ENCODE measurements at places on chromosomes 7 and 10.

- DNase-seq, result no peak
These were observed 140.7 kb downstream of the ADARB2 start for GRCh38 chr10:1596482-1597099.

DNA sequence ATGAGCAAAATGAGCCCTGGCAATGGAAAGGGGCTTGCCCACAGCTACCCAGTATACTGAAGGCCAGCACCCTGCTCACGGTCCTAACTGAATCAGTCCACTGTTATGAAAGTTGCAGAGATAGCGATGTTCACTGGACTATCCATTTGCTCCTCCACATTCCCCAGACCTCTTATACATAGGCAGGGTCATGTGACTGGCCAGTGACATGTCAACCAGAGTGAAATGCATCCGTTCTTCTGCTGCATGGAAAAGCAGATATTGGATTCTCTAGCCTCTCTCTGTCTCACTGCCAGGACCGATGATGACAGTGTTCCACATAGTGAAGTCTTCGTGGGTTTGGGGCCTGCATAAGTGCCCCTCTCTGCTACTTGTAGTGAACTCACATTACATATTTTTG is 503.4 kb downstream of the RPS24 start:
- no peak for DNase-seq

- DNase-seq, result no peak
These were observed 966 bp downstream of the FBH1 start for GRCh38 chr10:5891009-5891408.

GRCh38 chr7:51950813-51951212 is 634.2 kb upstream of the COBL start:
- no peak for DNase-seq

GRCh38 chr7:35752742-35753141 is 48.1 kb upstream of the SEPTIN7 start:
- no peak for DNase-seq

DNA sequence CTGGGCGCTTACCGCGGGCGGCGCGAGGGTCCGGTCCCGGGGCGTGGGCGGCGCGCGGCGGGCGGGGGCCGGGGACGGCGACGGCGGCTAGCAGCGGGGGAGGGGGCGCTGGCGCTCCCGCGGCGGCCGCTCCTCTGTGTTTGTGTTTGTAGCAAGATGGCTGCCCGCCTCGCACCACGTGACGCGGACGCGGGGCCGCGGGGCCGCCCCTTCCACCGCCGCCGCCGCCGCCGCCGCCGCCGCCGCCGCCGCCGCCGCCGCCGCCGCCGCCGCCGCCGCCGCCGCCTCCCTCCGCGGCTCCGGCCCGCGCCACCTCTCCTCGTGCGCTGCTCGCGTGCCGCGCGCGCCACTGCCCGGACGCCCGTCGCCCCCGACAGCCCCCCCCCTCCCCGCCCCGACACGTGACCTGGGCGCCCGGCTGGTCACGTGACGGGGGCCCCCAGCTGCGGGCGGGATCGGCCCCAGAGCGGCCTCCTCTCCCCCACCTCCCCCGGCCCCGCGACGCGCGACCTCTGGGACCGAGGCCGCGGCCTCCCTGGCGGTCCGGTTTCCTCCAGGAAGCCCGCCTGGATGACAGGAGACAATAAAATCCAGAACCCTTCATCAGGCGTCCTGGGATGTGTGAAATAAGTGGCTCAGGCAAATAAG is at the start of gene GIGYF1:
TSS of gene GIGYF1 (minus strand) at position 153 of the 648 bp plus-strand sequence. CDS start 6,012 bp downstream, outside the sequence.
- DNase-seq, result peak; percentile 72

- DNase-seq, result no peak
These were observed 14.7 kb downstream of the CYTH3 start for GRCh38 chr7:6257675-6258074.

DNA sequence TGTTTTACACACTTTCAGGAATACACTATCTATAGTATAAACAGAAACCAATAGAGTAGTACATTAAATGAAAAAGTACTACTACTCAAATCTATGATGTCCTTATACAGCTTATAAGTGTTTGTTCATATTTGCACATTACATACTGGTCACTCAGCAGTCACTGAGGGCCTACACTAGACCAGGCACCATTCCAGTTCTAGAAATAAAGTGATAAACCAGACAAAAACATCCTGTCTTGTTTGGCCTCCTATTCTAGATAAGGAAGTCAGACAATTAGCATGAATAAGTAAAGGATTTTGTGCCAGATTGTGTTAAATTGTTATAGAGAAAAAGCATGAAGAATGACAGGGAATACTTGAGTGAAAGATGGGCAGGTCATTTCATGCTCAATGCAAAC is 219.0 kb downstream of the CRPPA start:
- no peak for DNase-seq

- peak; percentile 23 for DNase-seq
These were observed 8.4 kb downstream of the ETV1 start for GRCh38 chr7:13981070-13981469.

- peak; percentile 43 for DNase-seq
These were observed 726 bp upstream of the HOXA9 start for GRCh38 chr7:27165996-27166530.

DNA sequence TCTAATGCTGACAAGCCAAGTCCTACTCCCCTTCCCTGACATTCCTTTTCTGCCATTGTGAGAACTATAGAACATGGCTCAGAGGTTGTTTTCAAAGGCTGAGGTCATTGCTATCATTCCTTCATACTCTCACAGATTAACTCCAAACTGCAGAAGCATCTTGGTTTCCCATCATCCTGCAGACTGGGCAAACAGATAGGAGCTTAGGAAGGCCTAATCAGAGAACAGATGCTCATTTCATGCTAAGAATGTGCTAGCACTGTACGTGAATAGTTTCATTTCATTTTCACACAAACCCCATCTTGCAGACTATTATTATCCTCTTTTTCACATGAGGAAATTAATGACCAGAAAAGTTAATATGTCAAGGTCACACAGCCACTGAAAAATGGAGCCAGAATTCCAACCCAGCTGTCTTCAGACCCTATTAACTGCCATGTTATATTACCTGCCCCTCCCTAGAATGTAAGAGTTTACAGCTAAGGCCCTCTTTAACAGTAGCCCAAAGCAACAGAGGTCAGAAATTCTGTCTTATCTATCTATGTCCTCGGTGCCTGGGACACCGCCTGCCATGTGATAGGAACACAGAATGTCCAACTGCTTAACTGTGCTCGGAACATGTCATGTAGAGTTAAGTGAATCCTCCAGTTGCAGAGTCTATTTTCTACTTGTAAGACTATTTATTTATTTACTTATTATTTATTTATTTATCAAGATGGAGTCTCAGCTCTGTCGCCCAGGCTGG is 2.9 kb upstream of the LCOR start:
- no peak for DNase-seq

GRCh38 chr7:132783824-132784223 is 207.6 kb upstream of the PLXNA4 start:
- DNase-seq, result no peak

GRCh38 chr10:123854498-123854897 is 37.1 kb downstream of the CPXM2 start:
- DNase-seq, result no peak

DNA sequence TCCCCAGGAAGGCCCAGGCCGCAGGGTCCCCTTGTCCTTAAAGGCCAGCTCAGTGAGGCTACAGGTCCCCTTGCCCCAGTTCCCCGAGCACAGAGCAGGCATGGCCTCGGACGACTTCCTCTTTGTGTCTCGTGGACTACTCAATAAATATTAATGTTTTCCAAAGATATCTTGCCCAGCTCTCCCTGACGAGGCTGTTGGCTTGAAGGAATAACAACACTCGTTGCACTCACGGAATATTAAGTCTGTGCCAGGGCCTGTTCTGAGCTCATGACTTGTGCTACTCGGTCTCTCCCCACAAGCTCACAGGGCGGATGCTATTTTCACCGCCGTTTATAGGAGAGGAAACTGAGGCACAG is 68.2 kb downstream of the CUX1 start:
- no peak for DNase-seq

DNA sequence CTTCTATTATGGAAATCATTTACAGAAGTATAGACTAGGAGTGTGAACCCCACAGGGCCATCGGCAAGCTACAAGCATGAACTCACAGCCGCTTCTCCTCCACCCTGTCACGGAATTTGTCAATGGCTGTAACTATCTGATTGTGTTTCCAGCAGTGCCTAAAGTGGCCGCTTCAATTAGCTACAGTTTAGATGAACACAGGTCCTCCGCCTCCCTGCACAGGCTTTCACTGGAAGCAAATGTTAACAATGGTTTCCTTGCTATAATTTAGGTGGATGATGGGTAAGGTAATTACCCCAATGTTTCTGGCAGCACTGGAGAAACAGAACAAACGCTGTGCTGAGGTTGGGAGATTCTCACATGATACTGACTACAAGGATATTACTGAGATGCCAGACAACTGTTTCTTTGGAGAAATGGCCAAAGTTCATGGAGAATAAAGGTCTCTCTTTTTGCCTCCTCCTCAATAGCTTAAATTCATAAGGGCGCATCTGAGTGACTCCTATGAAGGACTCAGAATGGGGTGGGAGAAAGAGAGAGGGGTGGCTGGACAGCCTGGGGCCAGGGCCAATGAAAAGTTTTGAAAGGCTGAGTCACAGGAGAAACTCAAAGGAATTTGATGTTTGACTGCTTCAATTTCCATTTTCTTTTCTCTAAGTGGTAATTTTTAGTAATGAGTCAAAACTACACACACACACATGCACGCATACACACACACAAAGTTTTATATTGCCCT is 78.9 kb downstream of the SVIL start:
- DNase-seq, result peak; percentile 52

DNA sequence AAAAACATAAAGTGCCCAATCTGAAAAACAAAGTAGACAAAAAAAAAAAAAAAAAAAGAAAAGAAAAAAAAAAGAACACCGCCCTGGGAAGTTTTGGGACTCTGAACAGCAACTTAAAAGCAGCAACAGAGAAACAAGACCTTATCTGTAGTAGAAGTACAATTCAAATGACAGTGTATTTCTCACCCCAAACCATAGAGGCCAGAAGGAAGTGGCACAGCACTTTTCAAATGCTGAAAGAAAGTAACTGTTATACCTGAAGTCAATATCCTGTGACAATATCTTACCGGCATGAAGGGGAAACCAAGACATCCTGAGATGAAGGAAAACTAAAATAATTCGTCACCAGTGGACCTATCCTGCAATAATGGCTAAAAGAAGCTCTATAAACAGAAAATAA is 112.1 kb downstream of the DNAJC1 start:
- DNase-seq, result no peak

- DNase-seq, result no peak
These were observed 72.8 kb downstream of the CCNY start for GRCh38 chr10:35409094-35409582.

DNA sequence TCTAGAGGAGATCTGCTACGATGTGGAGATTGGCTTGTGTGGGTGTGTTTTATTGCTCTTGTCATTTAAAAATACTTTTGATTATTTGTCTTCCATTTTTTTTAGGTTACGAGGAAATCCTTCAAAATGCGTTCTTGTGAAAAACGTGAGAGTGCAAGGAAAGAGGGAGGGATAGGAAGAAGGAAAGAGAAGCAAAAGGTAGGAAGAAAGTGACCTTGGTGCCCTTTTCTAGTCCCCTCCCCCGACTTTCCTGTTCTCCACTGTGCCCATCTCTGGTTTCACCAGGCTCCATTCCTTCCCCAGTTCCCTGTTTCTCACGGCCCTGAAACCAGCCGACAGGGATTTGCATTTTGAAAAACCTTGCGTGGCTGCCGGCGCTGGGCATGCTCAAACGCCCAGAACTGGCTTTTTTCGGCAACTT is 506 bp upstream of the GNAI1 start:
- DNase-seq, result no peak

DNA sequence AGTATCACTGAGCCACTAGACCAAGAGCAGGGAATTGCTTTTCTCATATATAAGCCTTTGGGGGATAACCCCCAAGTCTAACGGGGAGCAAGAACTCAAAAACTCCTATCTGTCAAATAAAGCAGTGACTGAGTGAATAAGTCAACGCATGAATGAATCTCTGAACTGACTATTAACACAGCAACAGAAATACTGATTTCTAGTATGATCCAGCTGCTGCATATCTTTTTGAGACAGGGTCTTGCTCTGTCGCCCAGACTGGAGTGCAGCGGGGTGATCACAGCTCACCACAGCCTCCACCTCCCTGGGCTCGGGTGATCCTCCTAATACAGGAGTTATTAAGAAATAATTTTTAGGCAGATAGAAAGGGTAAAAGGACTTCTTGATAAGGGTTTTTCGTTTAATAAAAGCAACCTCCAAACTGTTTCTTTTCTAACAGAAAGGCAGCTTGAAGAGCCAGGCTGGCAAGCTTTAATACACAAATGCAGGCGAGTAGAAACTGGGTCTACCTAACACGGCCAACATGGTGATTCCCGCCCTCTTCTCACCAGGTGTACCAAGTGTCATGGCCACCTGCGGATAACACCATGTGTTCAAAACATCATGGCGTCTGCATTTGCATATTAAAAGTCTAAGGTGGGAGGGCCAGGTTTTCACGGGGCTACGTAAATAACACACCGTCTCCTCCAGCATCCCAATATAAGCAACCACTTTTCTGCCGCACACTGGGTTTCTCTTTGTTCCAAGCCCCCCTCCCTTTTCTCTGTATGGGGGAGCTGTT is 631.9 kb downstream of the PARD3 start:
- DNase-seq, result no peak

DNA sequence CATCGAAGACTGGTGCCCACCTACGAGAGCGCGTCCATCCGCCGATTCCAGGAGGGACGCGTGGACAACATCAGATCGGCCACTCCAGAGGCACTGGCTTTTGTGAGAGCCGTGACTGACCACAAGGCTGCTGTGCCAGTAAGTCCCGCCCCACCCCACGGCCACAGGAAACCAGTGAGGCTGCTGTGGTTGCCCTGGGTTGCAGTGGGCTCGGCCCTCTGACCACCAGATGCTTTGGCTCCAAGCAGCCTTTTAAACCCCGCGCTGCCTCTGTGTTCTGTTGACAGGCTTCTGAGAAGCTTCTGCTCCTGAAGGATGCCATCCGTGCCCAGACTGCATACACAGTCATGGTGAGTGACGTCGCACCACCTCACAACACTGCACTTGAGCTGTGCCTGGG is 24.4 kb upstream of the C10orf53 start:
- no peak for DNase-seq

DNA sequence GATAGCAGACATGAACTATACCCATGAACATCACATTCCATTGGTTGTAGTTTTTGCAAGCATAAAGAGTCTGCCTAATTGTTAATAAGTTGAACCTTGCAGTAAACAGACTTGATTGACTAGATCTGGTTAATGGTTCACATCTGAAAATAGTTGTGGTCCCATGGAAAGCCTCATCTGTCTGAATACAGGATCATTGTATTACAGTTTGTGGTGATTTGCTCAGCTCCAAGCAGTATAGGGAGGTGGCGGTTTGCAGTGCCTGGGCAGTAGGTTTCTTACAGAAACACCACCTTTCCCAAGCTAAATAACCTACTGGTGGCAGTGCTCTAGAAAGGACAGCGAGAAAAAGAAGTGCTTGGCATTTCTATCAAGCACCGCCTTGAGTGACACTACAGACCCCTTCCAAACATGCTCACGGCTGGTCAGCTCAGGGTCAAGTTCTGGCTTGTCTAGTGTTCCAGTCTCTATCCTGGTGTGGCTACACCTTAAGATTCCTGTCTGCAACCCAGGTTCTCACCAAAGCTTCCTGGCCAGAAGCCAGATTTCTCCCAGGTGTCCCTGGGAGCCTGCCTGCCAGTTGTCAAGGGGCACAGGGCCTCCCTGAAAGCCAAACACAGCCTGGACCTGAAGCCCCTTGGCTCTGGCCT is 119.9 kb downstream of the FANK1 start:
- DNase-seq, result no peak

GRCh38 chr7:129952086-129952652 is 591 bp downstream of the UBE2H start:
- DNase-seq, result peak; percentile 41
